Thyroid gland (tissue), 4 donors: ENCODE measurements at places on chromosomes 1 and 21. TPM values are rescaled to one million over a fixed set of nuclear protein-coding genes. Genes with fewer than 3 reads are reported as not detected.

The FAM167B gene
- 5.6 TPM for total RNA-seq

The ACTN2 gene
- 0.56 TPM for total RNA-seq

The SLAMF9 gene
- not detected for total RNA-seq

The HSPB7 gene
- total RNA-seq = 0.81 TPM

The LCE1F gene
- not detected for total RNA-seq

The CLCN6 gene
- 14.8 TPM for total RNA-seq
